ENCODE measurements at places on chromosomes 6 and 20. TPM values are rescaled to one million over a fixed set of nuclear protein-coding genes. Genes with fewer than 3 reads are reported as not detected.

- peaks cover 4% of the 10 kb centered on the region for H3K27me3 ChIP-seq
- no peak overlapping the region for H3K4me3 ChIP-seq
- H3K27ac ChIP-seq: no peak overlapping the region
- no peaks in the 10 kb centered on the region for H3K4me1 ChIP-seq
- DNase-seq: no peak
These were observed 62.6 kb downstream of the BANF2 start for GRCh38 chr20:17762243-17762872.

- no peak overlapping the region for H3K4me3 ChIP-seq
- H3K27ac ChIP-seq: no peak overlapping the region
- H3K4me1 ChIP-seq: no peaks in the 10 kb centered on the region
- no peaks in the 10 kb centered on the region for H3K27me3 ChIP-seq
- peak; percentile 46 for DNase-seq
These were observed 82.6 kb downstream of the PRSS35 start for GRCh38 chr6:83594941-83595340.

DNA sequence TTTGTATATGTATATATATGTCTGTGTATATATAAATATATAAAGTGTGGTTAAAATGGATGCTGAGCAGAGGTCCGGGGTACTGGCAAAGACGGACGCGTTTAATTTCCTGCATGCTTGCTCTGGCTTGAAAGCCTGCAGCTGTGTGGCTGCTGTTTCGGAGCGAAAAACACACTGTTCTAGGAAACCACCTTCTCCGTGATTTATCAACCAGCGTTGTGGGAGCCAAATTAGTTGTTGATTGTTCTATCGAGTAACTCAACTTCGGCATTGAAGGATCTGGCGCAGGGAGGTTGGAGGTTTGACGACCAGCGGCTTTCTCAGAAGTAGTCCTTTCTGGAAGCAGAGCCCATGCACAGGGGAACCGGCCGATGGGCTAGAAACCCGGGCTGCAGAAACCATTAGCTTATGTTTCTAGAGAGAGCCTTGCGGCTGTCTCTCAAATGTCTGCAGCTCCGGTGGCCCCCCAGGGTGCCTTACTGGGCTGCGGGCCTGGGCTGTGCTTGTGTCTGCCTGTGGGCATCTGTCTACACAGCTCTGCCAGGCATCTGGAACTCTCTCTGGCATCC, 81.8 kb downstream of the EDN3 start:
- H3K4me1 ChIP-seq: no peaks in the 10 kb centered on the region
- H3K36me3 ChIP-seq: no peaks in the 10 kb centered on the region
- no peaks in the 10 kb centered on the region for H3K27me3 ChIP-seq
- no peak overlapping the region for H3K4me3 ChIP-seq
- no peak for DNase-seq

DNA sequence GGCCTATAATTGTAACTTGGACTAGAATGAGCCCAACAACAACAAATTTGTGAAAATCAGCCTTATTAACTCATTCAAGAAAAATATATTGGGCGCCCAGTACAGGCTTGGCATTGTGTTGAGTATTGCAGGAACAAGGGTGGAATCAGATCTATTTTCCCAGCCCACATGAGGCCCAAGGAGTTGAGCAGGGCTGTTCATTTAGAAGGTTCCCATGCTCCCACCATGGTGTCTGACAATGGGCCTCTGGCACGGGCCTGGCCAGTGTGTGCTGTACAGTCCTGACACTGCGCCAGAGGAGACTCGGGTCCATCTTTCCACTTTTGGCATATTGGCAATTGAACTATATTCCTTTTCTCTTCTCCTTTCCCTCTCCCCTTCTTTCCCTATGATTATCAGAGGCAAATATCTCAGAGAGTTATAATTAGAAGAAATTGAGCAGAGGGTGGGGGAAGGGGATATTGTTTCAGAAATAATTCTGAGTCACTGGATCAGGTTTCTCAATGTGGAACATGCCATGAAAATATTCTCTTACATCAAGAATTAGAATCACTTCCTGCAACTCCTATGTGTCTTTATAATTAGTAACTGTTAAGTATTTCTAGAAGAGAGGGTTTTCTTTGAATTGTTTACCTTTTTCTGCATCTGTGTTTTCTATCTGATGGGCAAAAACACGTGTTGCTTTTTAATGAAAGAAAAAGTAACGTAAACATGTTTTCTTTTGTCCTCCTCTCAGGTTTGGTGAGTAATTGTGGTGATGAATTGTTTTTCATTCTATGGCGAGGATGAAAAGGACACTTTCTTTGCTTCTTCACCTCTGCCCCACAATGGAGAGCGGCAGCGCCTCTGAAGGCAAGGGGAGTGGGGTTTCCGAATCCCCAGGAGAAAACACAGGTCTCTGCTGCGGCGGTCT, 209.4 kb downstream of the FOXA2 start:
- no peaks in the 10 kb centered on the region for H3K27me3 ChIP-seq
- H3K27ac ChIP-seq: no peak overlapping the region
- no peak overlapping the region for H3K4me3 ChIP-seq
- DNase-seq: no peak
- H3K4me1 ChIP-seq: no peaks in the 10 kb centered on the region

DNA sequence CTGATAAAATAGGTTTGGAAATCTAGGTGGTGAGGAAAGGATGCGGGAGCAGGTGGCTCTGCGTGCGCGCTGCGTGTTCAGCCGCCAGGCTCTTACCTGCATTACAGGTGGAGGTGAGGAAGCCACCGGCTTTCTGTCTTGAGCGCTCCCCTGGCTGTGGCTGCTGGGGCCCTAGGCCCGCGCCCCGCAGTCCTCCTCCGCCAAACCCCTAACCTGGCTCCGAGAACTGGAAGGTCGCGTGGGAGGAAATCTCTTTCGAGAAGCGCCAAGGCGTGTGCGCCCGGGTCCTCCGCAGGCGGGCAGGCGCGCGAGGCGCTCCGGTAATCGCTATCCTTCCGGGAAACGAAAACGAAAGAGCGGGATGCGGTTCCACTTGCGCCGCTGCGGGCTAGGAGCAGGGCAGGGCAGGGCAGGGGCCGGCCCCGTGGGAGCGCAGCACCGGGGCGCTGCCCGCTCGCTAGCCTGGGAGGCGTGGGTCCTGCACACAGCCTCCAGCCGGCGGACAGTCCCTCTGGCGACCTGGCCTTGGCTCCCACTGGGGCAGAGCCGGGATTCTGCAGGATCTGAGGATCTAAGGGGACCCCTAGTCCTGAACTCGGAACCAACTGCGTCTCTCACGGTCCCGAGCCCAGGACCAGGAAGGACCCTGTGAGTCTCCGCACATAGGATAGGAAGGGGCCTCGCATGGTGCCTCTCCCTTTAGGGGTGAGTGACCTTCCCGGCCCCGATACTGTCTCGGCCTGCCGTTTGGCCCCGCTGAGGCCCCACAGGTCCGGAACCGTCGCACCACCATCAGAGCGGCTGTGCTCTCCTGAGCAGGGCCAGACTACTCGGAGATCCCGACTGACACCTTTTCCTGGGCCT, at the start of gene ETV7:
ETV7 (minus strand) TSS at position 230 of the 864 bp plus-strand sequence; CDS start at position 102, 128 bp downstream.
- DNase-seq: peak; percentile 6
- H3K4me3 ChIP-seq: peak within 1 kb of the TSS; percentile 57
- 0 out of 2 replicates have a peak within 1 kb of the TSS, but pooled peaks have one; percentile 20 for H3K27ac ChIP-seq
- peaks cover 45% of the 10 kb centered on the region for H3K27me3 ChIP-seq
- H3K36me3 ChIP-seq: no peaks in the 10 kb centered on the region
- H3K4me1 ChIP-seq: peaks cover 6% of the 10 kb centered on the region

GRCh38 chr6:156877126-156877863, 100.1 kb downstream of the ARID1B start:
- no peaks in the 10 kb centered on the region for H3K27me3 ChIP-seq
- H3K4me3 ChIP-seq: no peak overlapping the region
- H3K4me1 ChIP-seq: peaks cover 13% of the 10 kb centered on the region
- H3K27ac ChIP-seq: no peak overlapping the region

- no peaks in the 10 kb centered on the region for H3K27me3 ChIP-seq
- no peaks in the 10 kb centered on the region for H3K36me3 ChIP-seq
- no peak overlapping the region for H3K27ac ChIP-seq
- no peak overlapping the region for H3K4me3 ChIP-seq
These were observed 101.9 kb downstream of the LRFN2 start for GRCh38 chr6:40485300-40485699.

DNA sequence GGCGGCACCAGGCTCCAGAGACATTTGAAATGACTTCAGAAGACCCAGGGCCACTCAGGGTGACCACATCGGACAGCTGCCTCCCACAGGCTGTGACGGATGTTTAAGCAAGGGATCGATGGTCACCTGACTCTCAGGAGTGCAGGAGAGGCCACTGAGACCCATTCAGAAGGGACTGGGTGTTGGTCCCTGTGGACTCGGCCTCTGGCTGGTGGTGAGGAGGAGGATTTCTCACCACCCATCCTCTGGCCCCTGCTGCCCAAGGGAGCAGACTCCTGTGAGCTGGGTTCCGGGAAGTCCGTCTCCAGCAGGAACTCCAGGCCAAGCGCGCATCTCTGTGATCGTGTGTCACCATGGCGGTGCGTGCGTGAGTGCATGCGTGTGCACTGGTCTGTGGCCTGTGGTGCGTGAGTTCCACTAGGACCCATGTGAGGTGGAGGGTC, 25.5 kb downstream of the NPEPL1 start:
- H3K4me3 ChIP-seq: no peak overlapping the region
- no peaks in the 10 kb centered on the region for H3K4me1 ChIP-seq
- peaks cover 30% of the 10 kb centered on the region for H3K27me3 ChIP-seq
- no peak for DNase-seq

GFOD1 gene
- 3.6 TPM for total RNA-seq

METTL24 gene
- not detected for total RNA-seq

LIME1 gene
- 0.28 TPM for total RNA-seq

TCP11 gene
- total RNA-seq: 0.56 TPM

ADGRF1 gene
- total RNA-seq: not detected

RNF144B gene
- 2.8 TPM for total RNA-seq

All from IMR-90 (cell line).